ENCODE measurements at places on chromosomes 16 and 17.

DNA sequence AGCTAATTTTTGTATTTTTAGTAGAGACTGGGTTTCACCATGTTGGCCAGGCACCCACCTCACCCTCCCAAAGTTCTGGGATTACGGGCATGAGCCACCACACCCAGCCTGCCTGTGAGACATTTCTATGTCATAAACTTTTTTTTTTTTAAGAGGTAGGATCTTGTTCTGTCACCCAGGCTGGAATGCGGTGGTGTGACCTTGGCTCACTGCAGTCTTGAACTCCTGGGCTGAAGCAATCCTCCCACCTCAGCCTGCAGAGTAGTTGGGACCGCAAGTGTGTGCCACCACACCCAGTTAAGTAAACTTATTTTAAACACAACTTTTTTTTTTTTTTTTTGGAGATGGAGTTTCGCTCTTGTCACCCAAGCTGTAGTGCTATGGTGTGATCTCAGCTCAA, 47.2 kb downstream of the SCNN1G start:
- no peak for DNase-seq

GRCh38 chr16:89951509-89951908, 3.0 kb downstream of the DEF8 start:
- no peak for DNase-seq

DNA sequence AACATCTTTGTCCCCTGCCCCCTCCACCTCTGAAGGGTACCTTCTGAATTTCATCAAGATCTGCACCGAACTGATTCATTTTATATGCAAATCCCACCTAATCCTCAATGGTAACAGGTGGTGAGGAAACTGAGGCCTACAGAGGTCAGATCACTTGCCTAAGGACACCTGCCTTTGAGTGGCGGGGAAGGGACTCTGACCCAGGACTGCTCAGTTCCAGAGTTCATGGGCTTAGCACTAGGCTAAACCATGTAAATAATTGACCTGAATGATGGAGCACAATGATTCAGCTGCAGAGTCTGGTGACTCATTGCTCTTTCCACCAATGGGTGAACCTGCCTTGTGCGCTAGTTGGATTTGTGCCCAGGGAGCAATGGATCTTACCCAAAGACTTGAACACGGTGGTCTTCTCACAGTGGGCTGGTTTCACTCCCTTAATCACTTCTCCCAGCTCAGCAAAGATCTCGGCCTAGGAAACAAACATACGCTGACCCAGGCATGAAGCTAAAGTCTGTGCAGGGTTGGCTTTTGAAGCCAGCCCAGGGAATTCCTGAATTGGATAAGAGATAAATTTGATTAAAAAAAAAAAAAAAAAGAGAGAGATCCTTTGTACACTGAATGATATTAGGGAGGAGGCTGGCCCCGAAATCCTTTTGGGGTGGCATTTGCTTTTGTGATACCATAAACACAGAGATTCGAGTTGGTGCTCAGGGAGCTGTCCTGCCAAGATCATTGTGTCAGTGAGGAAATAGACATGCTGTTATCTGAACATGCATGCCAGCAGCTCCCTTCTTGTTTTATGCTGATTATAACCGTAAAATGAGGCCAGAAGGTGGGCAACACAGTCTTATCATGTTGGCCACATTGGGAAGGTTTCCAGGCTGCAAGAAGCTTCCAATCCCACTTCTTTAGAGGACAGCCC, 17.0 kb downstream of the CRYM start:
- DNase-seq = peak; percentile 5

DNA sequence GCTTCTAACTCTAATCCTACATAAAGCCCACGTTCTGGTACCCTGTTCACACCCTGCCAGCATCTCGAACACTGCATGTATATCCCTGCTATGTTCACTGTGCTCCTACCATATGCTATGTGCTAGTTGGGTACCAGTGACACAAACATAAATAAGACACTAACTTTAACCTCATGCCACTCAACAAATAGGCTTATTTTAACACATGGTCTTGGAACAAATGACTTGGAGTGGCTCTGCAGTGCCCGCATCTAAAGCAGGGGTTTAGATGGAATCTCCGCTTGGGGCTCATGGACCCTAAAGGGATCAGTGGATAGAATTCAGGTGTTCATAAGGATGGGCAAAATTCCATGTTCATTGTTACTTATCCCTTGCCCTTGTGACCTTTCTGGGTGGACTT, 175.7 kb upstream of the ZKSCAN2 start:
- no peak for DNase-seq

DNA sequence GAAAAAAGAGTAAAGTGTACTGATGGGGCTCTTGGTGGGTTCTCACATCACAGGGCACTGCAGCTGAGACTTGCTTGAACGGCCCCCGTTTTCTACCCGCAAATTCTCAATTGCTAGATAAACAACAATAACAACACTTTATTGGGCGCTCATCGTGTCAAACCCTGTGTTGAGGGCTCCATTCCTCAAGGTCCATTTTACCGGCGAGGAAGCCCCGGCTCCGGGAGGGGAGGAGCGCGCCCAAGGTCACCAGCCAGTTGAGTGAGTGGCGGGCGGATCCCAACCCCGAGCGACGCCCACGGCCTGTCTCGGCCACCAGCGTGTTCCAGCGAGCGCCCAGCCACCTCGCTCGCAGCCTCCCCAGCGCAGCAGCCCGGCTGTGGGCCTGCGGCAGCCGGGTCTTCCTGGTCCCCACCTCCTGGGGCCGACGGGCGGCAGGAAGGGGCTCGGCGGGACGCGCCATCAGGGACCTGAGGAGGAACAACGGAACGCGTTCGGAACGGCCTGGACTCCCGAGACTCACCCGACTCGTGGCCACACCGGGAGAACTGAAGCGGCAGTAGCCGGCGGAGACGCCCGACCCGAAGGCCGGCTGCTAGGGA, 373 bp downstream of the CMC2 start:
- peak; percentile 53 for DNase-seq

- DNase-seq = no peak
Measured at GRCh38 chr16:66324815-66325515, 41.5 kb upstream of the CDH5 start.

DNA sequence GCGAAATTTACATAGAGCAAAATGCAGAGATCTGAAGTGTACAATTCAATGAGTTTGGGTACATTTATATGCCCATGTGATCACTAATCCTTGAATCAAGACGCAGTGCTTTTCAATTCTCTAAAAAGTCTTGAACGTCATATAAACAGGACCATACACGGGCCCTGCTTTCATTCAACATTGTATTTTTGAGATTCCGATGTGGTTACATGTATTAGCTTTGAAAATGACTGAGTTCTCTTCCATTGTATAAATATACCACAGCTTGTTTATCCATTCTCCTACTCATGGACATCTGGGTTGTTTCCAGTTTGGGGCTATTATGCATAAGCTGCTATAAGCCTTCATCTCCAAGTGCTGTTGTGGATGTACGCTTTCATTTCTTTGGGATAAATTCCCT, 45.5 kb downstream of the ZCCHC14 start:
- no peak for DNase-seq

DNA sequence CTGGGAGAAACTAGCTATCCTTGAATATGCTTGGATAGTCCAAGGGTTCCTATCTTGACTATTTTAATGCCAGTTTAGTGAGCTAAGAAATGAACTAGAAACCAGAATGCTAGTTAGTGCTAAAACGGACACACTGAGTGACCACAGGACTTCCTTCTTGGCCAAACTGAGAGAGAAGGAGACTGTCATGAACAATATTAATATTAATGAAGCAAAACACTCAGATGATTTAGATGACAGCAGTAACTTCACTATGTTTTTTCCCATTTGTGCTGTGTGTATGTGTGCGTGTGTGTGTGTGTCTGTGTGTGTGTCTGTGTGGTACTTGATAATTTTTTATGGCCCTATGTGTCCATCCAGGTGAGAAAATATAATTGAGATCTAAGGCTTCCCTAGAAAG, 2.2 kb upstream of the ATXN1L start:
- no peak for DNase-seq

DNA sequence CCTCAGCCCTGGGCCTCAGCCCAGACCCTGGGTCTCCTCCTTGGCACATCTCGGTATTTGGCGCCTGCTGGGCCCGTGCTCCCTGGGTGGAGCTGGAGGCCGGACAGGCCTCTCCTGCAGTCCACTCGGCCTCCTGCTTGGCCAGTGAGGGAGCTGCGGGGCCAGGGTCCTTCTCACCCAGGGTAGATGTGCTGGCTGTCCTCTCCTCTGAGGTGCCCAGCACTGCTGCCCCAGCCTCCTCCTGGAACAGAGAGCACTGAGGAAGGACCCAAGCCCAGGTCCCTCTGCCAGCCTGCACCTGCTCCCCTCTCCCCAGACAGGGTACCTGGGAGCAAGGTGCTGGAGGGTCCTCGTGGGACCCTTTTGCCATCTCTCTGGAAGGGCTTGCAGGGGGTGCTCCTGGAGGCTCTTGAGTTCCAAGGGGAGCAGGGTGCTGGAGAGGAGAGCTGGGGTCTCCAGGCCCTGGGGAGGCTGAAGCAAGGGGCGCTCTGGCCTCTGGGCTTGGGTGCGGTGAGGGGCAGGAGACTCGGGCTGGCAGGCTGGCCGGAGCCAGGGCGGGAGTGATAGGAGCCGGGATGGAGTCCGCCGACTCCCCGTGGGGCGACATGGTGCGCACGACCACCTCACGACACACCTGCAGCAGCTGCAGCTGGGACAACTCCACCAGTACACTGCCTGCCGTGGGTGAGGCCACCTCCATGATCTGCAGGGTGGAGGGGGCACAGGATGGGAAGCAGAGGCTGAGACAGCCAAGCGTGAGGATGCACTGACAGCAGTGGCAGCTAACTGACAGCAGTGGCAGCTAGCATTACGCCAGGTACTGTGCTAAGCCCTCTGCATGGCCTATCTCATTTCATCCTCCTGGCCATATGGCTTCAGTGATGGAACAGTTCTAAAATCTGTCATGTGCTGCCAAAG, 17.8 kb downstream of the TSPOAP1 start:
- DNase-seq = no peak

DNA sequence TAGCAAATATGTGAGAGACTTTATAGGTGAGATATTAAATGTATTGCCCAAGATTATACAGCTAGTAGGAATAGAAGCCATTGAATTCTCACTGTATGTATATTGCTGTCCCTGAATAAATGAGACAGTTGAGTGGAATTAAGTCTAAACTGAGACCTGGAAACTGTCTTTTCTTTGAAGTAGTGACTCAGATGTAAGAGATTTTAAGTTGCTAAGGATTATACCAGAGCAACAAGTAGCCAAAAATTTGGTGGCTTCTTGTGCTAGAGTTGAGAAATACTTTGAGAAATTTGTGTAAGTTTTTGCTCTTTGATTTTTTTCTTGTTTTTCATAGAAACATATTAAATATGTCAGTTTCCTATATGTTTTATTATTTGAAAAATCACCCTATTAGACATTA, 58.7 kb downstream of the TANC2 start:
- DNase-seq = no peak

GRCh38 chr16:28182801-28183200, 29.0 kb downstream of the XPO6 start:
- no peak for DNase-seq

DNA sequence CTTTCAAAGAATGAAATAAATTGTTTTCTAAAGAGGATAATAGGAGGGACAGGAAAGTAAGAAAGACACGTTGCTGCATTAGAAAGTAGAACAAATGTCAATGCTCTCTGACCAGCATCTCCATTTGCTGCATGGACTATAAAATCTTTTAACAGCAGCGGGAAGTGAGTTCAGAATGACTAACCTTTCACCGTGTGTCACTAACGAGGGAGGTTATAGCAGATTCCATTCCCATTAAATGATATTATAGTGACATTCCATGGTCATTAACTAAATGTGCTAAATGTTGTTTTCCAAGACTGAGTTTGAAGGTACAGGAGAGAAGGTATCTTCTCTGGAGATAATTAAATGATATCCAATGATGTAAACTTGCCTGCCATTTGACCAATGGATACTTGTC, 127.1 kb upstream of the HS3ST3A1 start:
- no peak for DNase-seq

- peak; percentile 72 for DNase-seq
Measured at GRCh38 chr17:28416703-28417311, 10.8 kb upstream of the SLC46A1 start.

DNA sequence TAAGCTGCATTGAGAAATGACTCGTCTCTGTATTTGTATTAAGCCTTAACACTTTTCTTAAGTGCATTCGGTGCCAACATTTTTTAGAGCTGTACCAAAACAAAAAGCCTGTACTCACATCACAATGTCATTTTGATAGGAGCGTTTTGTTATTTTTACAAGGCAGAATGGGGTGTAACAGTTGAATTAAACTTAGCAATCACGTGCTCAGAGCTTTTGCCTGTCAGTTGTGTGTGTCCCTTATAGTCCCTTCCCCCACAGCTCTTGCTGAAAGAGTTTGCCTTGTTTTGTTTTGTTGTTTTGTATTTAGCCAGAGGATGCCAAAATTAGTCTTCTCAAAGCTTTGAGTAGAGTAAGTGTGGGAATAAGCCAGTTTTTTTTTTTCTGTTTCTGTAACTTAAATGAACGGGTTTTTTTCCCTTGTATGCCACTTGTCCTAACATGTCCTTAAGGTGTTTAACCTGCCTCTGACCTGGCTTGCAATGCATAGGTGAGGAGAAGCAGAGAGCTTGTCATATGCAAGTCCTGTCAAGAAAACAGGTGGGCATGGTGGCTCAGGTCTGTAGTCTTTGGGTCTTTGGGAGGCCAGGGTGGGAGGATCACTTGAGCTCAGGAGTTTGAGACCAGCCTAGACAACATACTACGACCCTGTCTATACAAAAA, 4.6 kb upstream of the MAPK8IP3 start:
- no peak for DNase-seq

DNA sequence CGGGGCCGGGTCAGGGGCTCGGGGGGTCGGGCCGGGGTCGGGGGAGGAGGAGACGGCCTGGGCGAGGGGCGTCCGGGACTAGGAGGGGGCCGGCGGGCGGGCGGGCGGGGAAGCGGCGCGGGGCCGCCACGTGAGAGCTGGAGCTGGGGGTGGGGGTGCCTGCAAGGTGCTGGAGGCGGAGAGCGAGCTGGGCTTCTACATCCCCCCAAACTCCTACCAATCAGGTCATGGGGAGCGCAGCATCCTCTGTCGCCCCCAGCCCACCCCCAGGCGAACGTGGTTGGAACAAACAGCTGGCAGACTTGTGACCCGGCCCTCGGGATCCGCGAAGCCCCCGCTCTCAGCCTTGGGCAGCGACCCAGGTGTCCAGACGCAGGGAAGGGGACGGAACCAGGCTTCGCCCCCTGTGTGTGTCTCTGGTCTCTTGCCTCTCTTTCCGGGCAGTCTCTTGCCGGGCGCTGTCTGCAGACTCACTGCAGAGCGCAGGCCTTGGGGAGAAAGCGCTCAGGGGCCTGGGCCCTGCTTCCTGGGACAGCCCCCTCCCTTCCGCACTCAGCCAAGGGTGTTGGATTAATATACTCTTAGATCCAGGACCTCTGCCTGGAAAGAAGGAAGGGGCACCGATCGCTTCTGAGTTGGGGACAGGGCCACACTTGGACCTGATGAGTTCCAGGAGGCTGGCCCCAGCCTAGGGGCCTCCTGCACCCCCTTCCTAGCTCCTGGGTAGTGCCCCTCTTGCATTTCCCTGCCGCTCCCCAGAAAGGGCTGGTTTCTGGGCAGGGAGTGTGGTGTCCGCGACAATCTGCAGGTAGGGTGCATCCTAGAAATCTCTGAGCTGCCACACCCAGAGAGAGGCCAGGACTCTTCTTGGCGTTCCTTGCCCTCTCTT, 722 bp downstream of the RASL10B start:
- no peak for DNase-seq
